ENCODE measurements at places on chromosomes 16 and 17. TPM values are rescaled to one million over a fixed set of nuclear protein-coding genes. Genes with fewer than 3 reads are reported as not detected.

DNA sequence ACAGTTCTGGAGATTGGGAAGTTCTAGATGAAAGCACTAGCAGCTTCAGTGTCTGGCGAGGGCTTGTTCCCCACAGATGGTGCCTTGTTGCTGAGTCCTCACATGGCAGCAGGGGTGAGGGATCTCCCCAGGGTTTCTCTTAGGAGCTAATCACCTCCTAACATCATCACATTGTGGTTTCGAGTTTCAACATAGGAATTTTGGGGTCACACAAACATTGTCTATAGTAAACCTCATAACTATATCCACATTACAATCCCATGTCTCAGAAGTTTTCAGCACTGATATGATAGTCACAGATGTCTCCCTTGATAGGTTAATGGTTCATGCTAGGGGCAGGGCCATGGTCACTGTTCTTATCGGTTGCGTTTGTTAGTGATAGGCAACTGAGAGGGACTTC is 13.8 kb downstream of the CLUAP1 start:
- no peak for DNase-seq

YBX2 gene
- 0.26 TPM for total RNA-seq

DNA sequence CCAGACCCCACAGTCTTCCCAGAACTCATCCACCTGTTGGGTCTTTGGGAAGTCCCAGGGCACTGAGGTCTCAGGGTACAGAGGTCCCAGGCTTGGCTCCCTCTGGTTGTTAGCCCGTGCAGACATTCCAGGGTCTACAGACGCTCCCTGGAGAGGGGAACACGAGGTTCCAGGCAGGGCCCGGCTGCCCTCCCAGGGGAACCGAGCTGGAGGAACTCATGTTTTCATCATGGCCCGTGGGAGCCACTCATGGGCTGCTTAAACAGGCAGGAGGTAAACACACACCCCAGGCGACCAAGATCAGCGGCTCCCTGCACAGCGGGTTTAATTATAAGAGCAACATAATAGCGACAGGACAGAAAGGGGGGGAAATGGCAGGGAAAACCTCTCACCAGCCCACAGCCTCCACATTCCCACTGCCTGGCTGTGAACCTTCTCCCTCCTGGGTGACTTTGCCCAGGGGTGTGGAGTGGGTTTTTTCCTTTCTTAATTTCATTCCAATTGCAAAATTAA is 36.5 kb downstream of the TRARG1 start:
- no peak for DNase-seq

GRCh38 chr17:56786989-56787482 is 46.7 kb downstream of the C17orf67 start:
- DNase-seq: peak; percentile 95

WNT3 gene
- total RNA-seq: 0.76 TPM

BFAR gene
- total RNA-seq: 72.4 TPM

SLFN12L gene
- total RNA-seq: under 0.01 TPM

DNA sequence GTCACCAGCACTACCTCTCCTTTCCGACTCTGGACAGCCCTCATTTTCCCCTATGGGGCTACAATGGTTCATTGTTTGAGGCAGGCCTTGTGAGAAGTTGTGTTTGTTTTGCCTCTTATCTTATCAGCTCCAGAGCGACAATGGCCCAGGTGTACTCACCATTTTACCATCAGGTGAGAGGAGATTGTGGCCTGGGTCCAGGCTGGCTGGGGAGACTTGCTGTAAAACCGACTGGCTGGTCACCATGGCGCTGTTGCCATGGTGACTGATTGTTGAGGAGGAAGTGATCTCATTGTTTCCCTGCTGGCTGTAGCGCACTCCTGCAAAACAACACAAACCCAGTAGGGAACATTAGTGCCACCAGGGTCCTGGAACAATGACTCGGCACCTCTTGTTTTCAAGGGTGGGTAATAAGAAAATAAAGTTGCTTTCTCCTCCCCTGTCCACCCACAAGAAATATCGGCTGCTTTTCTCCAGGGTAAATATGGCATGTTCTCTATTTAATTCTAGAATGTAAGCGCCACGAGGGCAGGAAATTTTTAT is 34.4 kb downstream of the HNF1B start:
- DNase-seq: peak; percentile 92

DNA sequence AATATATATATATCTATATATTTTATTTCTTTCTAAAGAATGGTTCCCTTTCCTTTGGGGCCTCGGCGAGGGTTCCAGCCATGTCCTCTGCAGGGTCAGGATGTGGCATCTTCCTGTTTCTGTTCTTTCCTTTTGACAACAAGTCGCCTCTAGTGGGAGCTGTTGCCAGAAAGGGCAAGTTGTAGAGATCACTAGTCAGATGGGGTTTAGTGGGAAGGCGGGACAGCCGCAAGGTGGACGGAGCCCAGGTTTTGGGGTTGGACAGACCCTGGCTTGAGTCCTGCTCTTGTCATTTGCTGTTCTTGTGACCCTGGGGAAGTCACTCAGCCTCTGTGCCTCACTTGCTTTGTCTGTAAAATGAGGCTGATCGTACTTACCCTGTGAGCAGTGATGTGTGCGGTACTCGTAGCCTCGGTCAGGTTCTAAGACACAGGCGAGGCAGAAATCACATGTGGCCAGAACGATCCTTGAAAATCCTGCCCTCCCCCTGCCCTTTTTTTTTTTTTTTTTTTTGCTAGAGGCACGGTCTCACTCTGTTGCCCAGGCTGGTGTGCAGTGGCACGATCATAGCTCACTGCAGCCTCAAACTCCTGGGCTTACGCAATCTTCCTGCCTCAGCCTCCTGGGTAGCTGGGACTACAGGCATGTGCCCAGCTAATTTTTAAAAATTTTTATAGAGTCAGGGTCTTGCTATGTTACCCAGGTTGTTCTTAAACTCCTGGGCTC is 80.1 kb downstream of the ABCC6 start:
- peak; percentile 23 for DNase-seq

- DNase-seq: peak; percentile 71
Observed at GRCh38 chr17:43338886-43339516, 59.8 kb upstream of the ARL4D start.

CDRT15 gene
- not detected for total RNA-seq

DNA sequence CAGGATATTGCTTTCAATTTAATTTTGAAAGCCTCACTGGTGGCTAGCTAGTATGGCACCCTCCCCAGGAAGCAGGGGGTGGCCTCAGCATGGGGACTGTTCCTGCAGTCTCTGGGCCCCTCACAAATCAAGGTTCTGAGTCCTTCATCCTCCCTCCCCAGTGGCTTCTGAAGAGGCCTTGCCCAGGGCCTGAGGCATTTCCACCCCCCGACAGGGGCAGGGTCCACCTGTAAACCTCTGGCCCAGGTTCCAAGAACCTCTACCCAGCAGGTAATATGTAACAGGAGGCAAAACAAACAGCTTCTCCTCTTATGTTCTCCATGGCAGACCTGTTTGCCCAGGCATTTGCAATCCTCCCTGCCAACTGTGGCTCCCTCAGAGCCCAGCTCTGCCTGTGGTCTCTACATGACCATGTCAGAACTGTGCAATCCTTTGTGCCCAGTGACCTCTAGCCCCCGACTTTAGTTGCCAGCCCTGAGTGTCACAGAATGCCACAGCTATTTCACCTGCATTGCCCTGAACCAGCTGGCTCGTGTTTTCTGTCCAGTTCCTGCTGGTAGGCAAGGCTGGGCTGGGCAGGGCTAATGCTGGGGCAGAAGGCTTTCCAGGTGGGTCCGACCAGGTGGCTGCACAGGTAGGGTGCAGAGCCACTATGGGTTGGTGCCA is 14.3 kb downstream of the ACSF2 start:
- no peak for DNase-seq

DNA sequence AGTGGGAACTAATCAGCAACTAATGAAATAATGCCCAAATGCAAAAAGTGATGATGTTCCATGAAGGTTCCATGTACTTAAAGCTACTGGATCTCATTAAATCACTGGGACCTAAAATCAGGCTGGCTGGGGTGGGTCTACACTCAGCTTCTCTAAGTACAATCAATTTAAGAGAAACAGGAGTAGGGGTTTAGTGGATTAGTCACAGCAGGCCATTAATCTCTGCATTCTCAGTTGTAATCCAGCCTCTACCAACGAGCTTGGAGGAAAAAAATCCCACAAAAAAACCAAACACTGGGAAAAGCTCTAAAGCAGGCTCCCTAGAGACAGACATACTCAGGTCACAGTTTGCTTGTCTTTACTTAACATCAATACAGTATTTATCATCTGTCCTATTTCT is 15.0 kb downstream of the CA10 start:
- no peak for DNase-seq
